Aorta (tissue), 5 donors: ENCODE measurements at places on chromosomes 11 and 22.

DNA sequence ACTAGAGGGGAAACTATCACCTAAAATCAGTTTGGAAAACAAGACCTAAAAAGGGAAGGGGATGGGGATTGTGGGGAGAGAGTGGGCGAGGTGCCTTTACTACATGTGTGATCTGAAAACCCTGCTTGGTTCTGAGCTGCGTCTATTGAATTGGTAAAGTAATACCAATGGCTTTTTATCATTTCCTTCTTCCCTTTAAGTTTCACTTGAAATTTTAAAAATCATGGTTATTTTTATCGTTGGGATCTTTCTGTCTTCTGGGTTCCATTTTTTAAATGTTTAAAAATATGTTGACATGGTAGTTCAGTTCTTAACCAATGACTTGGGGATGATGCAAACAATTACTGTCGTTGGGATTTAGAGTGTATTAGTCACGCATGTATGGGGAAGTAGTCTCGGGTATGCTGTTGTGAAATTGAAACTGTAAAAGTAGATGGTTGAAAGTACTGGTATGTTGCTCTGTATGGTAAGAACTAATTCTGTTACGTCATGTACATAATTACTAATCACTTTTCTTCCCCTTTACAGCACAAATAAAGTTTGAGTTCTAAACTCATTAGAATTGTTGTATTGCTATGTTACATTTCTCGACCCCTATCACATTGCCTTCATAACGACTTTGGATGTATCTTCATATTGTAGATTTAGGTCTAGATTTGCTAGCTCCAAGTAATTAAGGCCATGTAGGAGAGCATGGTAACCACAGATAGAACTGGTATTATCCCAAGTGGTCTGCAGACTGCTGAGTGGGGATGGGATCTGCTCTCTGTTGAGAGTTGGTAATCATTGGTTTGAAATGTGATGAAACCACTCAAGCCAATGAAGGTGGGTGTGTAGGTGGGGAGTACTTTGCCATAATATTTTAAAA, 3.6 kb downstream of the NEAT1 start:
- no peak for DNase-seq

DNA sequence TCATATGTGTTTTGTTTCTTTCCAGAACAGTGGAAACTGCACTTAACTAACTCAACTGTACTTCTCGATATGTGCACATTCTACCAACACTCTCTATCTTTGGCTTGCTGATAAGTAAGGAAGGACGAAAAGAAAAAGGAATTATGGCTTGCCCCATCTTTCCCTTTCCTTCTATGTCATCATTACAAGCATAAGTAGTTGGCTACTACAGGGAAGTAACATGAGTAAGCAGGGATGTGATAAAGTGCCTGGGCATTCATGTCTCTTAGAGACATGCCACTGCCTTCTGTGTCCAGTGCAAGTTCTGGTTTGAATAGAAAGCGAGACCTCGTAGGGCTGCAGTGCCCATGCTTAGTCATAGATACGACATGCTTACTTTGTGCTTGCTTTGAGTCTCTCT, 342.5 kb downstream of the ETS1 start:
- no peak for DNase-seq

- no peak for DNase-seq
Measured at GRCh38 chr11:61297341-61297740, 2.2 kb upstream of the VWCE start.

- no peak for DNase-seq
Measured at GRCh38 chr11:32821517-32821916, 8.2 kb upstream of the PRRG4 start.

DNA sequence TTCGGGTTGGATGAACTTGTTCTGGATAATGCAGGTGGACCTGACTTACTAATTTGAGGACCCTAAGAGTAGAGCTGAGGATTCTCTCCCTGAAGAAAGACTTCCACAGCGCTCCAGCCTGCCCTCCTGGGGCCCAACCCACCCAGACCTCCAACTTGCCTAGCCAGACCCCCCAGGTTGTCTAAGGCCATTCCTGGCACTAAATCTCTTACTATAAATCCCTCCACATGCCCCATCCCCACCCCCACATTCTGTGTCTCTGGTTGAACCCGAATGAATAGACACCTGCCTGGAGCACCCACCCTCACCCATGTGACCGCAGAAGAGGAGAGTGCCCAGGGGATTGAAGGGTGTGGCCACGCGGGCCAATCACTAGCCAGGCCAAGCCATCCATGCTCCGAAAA, 1480.0 kb downstream of the TBC1D22A start:
- DNase-seq: no peak

DNA sequence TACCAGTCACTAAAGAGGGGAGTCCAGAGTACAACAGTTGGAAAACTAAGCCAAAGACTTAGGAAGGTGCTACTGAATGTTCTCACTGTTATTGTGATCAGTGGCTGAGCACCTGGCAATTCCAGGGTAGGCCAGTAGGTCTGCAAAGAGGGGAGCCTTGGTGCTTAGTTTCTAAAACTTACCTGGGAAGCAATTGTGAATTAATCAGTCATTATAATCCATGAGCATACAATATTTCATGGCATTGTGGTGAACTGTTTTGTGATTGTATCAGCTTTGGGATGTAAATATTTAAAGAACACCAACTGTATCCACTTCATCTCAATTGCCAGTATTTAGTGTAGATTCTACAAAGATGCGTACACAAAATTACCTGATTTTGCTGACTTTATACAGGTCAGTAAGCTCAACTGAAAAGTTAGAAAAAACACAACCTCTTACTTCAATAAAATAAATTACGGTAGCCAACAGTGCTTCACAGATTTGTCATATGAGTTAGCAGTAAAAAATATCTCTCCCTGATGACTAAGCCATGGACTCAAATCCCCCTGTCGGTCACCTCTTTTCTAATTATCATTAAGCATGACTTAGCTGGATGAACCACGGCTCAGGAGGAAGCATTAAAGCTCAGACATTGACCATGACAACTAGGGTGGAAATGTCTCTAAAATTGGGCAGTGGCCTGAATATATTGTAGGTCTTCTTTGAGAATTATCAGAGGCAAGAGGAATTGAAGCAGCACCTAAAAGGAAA, 30.8 kb upstream of the SORL1 start:
- no peak for DNase-seq

- DNase-seq: no peak
Measured at GRCh38 chr11:47523490-47524225, 29.3 kb downstream of the CELF1 start.

DNA sequence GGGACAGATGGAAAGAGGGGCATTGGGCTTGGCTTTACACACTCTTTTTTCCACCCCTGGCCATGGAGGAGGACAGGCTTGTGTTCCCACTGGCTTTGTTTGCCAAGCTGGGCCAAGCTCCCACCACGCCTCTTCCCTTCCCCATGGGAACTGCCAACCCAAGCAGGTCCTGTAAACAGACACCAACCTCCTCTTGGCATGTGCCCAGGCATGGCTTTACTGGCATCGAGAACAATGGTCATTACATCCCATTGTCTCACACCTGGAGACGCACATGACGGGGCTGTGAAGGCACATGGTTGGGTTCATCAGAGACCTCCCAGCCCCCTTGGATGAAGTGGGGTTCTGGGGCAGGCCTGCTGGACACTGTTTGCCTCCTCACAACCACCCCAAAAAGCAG, 11.7 kb downstream of the SEC14L3 start:
- no peak for DNase-seq

DNA sequence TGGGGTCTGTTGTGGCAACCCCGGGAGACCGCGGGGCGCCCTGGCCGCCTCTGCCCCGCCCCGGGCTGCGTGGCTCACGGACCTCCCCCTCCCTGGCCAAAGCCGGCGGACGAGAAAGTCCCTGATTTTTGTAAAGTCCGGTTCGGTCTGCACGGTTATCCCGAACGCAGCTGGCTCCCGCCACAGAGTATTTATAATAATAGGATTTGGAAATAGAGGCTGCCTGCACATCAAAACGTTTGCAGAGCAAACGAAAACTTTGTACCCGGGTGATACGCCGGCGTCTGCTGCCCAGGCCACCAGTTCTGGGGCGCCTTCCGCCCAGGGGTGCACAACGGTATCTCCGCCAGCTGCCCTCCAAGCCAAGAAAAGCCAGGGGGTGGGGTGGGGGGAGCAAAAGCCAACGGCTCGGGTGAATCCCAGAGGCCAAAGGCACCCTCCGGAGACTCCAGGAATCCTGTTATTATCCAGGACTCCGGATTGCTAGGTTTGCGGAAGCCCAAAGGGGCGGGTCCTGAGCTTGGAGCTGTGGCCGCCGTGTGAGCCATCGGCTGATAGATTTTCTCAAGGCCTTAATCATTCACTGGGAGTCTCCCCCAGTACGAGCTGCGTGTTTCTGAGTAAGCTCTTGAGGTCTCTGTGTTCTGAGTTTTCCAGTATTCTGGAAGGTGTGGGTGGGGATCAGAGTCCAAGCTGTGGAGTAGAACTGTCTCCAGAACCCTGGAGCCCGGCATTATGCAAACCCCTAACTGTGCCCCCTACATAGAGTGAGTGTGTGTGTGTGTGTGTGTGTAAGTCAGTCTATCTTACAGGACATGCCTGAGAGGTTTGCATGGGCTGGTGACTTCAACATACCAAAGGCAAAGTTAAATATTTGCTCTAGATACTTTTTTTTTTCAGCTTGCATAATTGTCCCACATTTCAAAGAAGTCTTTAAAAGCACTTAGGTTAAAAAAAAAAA, 673 bp upstream of the SHANK2 start:
- no peak for DNase-seq

DNA sequence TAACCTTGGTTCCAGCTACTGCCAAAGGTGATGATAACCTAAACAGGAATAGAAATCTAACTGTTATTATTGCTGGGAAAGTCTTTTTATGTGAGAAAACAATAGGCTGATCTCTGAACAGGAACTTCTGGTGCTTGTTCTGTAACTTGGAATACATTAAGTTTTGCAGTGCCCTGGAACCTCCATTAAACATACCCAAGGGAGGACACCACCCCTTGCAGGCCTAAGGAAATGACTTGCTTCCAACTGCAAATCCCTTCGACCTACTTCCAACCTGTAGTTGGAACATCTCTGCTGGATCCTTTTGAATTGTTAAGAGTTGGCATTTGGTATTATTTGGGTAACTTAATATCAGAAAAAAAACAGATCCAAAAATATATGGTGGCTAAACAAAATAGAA, 188.4 kb upstream of the API5 start:
- no peak for DNase-seq

- no peak for DNase-seq
Measured at GRCh38 chr11:119509282-119509841, 86.4 kb upstream of the THY1 start.
